Uterus (tissue), 4 donors: ENCODE measurements at places on chromosomes 2 and 18. TPM values are rescaled to one million over a fixed set of nuclear protein-coding genes. Genes with fewer than 3 reads are reported as not detected.

RFX8 gene
- not detected for total RNA-seq

SRD5A2 gene
- not detected for total RNA-seq

GALNT5 gene
- total RNA-seq, result 0.26 TPM

HTR2B gene
- total RNA-seq, result 4.2 TPM

SERPINB13 gene
- not detected for total RNA-seq

SKA1 gene
- total RNA-seq, result 5.5 TPM

DOK1 gene
- 85.0 TPM for total RNA-seq

ABCG8 gene
- not detected for total RNA-seq

ANKRD30B gene
- total RNA-seq, result not detected

BZW1 gene
- 175 TPM for total RNA-seq

PASK gene
- total RNA-seq, result 15.2 TPM

NT5DC4 gene
- not detected for total RNA-seq

POTEI gene
- total RNA-seq, result not detected

OR6B3 gene
- total RNA-seq, result not detected

NGEF gene
- total RNA-seq, result 0.29 TPM

C2orf78 gene
- total RNA-seq, result not detected

MYOM1 gene
- 9.7 TPM for total RNA-seq

EFEMP1 gene
- 205 TPM for total RNA-seq

ACTG2 gene
- 1,273 TPM for total RNA-seq

PDE1A gene
- 13.1 TPM for total RNA-seq

CKAP2L gene
- not detected for total RNA-seq

FBXO41 gene
- 0.29 TPM for total RNA-seq

RSAD2 gene
- total RNA-seq, result 0.51 TPM

SEPTIN10 gene
- 52.8 TPM for total RNA-seq

SLC19A3 gene
- total RNA-seq, result 0.55 TPM

NT5C1B gene
- not detected for total RNA-seq

SP5 gene
- total RNA-seq, result 4.2 TPM

KRTCAP3 gene
- total RNA-seq, result 1.9 TPM

LINC00305 gene
- total RNA-seq, result not detected

COBLL1 gene
- total RNA-seq, result 9.5 TPM

GALNT1 gene
- total RNA-seq, result 22.9 TPM

VWC2L gene
- not detected for total RNA-seq

VWA3B gene
- total RNA-seq, result 0.98 TPM

OXER1 gene
- total RNA-seq, result 5.4 TPM

MATN3 gene
- 1.3 TPM for total RNA-seq

PLEK gene
- under 0.01 TPM for total RNA-seq

FMNL2 gene
- total RNA-seq, result 28.2 TPM

LMAN1 gene
- total RNA-seq, result 30.2 TPM

RRM2 gene
- total RNA-seq, result 27.2 TPM

TNFRSF11A gene
- total RNA-seq, result 0.26 TPM

MYO7B gene
- 0.29 TPM for total RNA-seq

IL1R1 gene
- total RNA-seq, result 43.8 TPM

DNER gene
- total RNA-seq, result 3.6 TPM

GAL3ST2 gene
- total RNA-seq, result 0.21 TPM

NCKAP5 gene
- total RNA-seq, result not detected

NOSTRIN gene
- total RNA-seq, result 181 TPM

TCF23 gene
- 31.5 TPM for total RNA-seq

CHRND gene
- not detected for total RNA-seq

INHA gene
- not detected for total RNA-seq

NRBP1 gene
- 107 TPM for total RNA-seq

GRP gene
- not detected for total RNA-seq

ZNF236 gene
- total RNA-seq, result 18.2 TPM

CYS1 gene
- 13.3 TPM for total RNA-seq
